Stimulated activated CD4-positive, alpha-beta T cell treated with anti-CD3 and anti-CD28 coated beads, Interleukin-2, amount 100 ng/mL, for 24 hours (primary cell): ENCODE measurements at places on chromosomes 13 and 19.

DNA sequence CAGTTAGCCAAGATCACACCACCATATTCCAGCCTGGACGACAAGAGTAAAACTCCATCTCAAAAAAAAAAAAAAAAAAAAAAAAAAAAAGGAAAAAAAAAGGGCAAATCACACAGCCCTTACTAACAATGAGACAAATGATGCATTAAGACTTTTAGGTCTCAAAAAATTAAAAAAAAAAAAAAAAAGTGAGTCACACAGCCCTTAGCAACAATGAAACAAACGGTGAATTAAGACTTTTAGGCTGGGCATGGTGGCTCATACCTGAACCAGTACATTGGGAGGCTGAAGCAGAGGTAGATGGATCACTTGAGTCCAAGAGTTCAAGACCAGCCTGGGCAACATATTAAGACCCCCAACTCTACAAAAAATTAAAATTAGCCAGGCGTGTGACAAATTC, 32.4 kb upstream of the EIF3G start:
- DNase-seq, result no peak

DNA sequence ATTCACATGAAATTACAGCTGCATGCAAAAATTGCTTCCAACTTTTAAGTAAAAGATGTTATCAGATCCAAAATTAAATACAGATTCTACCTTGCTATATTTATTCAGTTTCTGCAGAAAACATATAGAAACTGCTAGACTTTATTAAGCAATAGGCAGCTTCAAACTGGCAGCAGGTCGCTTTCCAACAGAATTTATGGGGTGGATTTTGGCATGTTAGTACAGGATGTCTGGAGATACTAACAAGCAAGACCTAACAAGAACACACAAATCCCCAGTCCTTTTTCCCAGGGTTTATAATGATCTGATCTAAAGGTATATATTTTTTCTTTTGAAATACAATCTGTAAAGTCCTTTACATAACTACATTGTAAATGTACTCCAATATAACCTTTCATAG, 27.5 kb downstream of the TBC1D4 start:
- DNase-seq, result no peak

- DNase-seq, result peak; percentile 75
Observed at GRCh38 chr13:44259045-44260027, 114.3 kb upstream of the SERP2 start.

DNA sequence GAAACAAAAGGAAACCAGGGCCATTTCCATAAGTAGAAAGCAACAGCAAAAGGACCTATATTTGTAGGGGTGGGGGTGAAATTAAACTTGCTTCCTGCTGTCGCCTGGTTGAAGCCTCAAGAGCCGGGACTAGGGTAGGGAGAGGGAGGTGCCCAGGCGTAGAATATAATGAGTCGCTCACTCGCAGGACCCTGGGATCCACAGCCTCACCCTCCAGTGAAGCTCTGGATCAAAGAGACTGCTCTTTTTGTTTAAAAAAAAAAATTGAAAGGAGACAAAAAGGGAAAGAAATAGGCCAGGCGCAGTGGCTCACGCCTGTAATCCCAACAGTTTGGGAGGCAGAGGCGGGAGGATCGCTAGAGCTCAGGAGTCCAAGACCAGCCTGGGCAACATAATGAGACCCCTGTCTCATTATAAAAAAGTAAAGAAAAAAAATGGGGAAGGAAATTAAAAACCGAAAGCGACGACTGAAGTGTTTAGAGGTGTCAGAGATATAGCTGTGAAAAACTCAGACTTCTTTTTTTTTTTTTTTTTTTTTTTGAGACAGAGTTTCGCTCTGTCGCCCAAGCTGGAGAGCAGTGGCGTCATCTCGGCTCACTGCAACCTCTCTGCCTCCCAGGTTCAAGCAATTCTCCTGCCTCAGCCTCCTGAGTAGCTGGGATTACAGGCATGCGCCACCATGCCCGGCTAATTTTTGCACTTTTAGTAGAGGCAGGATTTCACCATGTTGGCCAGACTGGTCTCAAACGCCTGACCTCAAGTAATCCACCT, 10.9 kb upstream of the ADGRE5 start:
- DNase-seq, result peak; percentile 61

GRCh38 chr13:87810391-87810801, 139.2 kb downstream of the SLITRK5 start:
- no peak for DNase-seq

DNA sequence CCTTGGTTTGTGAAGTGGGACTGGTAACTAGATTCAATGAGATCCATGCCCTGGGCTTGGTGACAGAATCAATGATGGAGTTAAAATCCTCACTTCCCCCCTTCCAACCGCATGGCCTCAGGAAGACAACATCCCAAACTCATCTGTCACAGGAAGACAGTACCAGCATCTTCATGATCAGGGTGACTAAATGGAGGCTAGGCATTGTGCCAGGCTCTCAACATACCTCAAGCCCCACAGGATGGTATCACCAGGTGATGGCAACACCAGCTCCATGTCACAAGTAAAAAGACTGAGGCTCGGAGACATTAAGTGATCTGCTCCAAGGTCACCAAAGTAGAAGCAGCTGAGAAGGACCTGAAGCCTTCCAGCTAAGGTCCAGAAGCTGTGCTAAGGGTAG, 14.2 kb downstream of the MED26 start:
- no peak for DNase-seq

DNA sequence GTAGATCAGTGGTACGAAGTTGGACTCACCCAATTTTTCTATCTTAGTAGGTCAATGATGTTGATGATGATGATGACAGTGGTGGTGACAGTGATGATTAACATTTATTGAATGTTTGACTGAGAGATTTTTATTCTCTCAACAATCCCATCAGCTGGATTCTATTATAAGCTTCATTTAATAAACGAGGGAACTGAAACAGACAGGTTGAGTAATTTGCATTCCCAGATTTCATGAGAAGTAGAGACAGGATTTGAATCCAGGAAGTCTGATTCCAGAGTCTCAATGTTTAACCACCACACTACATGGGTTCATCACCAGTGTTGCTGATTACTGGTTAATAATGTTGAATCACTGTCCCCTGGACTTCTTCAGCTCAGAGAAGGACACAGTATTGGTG, 168.9 kb downstream of the FLT1 start:
- no peak for DNase-seq
